Caco-2 (cell line): ENCODE measurements at places on chromosomes 7 and 10.

GRCh38 chr10:119211176-119211575, 3.8 kb downstream of the GRK5 start:
- DNase-seq, result no peak

GRCh38 chr10:21315645-21316220, 209.7 kb downstream of the SKIDA1 start:
- DNase-seq, result peak; percentile 81

- peak; percentile 48 for DNase-seq
Measured at GRCh38 chr7:28272461-28272877, 91.9 kb upstream of the JAZF1 start.

DNA sequence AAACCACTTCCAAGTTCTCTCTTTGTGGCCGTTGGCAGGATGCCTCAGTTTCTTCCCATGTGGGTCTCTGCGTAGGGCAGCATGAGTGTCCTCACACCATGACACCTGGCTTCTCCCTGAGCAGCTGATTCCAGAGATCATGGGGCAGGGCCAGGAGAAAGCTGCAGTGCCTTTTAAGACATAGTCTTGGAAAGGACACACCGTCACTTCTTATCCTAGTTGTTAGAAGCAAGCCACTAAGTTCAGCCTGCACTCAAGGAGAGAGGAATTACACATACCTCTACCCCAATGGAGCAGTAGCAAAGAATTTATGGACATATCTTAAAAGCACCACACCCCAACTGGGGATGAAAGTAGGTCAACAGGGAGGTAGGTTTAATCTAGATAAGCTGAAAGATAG, 16.4 kb downstream of the NODAL start:
- DNase-seq, result peak; percentile 78

GRCh38 chr10:128734161-128734560, 607.9 kb upstream of the MKI67 start:
- DNase-seq, result no peak

- no peak for DNase-seq
Measured at GRCh38 chr7:116363637-116364432, 135.7 kb upstream of the CAV2 start.

- peak; percentile 41 for DNase-seq
Measured at GRCh38 chr10:44980309-44981171, 1.9 kb upstream of the DEPP1 start.

GRCh38 chr7:122143376-122143750, 686 bp downstream of the AASS start:
- DNase-seq, result no peak
